ENCODE measurements at places on chromosomes 6 and 20.

GRCh38 chr6:109299776-109300564 lies 82.3 kb downstream of the CD164 start:
- DNase-seq = no peak

DNA sequence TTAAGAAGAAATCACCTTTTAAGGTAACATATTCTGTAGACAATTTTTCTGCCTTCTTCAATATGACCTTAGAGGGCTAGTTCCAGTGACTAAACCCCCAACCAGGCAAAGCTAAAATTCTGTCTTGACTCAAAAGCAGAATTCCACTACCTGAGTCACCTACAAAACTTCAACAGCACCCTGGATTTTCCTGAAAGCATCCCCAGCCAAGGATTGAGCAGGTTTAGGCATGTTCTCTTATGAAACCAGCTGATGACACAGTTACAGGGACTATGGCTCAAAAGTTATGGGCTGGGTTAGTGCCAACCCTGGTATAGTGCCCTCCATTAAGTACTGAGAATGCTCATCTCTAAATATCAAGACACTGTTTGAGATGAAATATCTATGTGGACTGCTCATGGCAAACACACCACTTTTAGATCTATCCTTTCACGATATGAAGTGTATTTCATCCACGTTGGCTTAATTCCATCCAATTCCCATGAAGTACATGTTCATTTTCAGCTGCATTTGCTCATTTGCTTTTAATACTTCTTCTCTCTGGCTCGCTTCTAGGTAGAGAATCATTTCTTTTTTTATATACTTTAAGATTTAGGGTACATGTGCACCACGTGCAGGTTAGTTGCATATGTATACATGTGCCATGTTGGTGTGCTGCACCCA lies 53.6 kb upstream of the TNFAIP3 start:
- no peak for DNase-seq

DNA sequence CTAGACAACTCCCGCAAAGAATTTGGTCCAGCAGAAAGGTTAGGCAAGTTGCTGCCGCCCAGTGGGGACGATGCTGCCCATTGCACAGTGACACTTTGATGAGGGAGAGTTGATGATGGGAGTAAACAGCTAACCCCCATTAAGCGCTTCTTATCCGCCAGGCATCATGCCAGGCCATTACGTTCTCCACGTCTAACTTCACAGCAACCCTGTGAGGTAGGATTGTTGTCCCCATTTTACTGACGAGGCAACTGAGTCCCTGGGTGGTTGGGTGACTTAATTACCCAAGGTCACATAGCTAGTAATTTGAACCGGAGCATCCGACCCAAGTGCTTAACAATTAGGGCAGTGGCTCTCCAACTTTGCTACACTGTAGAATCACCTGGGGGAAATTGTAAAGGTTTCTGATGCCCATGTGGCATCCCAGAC lies 738 bp downstream of the RALGAPB start:
- DNase-seq = no peak

DNA sequence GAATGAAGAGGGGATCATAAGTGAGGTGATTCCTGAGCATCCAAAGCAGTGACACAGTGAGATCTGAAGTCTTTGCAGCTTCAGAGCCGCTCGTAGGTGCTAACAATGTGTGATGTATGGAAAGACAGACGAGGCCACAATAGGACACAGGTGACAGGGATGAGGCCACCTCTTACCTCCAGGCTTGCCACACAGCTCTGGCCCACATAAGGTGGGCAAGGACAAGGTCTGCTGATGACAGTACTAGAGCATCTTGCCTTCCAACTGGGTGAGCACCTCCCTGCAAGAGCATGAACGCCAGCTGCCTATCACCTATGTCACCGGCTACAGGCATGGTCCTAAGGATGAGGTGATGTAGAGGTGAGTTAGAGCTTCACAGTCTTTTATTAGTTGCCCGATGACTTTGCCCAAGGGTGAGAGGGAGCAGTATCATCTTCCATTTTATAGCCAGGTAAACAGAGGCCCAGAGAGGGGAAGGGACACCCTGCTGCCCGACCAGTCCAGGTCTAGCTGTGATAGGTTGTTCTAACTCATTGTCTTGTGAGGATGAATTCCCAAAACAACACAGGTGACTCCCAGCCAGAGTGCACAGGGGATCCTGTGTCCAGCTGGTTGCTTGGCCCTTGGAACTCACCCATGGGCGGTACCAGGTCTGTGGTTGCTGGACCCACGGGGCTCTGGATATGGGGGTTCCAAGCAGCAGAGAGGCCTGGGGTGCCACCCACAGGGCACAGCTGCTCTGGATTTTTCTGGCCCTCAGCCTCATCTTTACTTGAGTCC lies 6.2 kb upstream of the TGM6 start:
- DNase-seq = no peak

GRCh38 chr6:14100138-14100537 lies 17.4 kb upstream of the CD83 start:
- DNase-seq = no peak

GRCh38 chr6:48613231-48613949 lies 502.4 kb upstream of the PTCHD4 start:
- DNase-seq = no peak

- DNase-seq = no peak
Observed at GRCh38 chr6:144820270-144820669, 535.1 kb downstream of the UTRN start.

DNA sequence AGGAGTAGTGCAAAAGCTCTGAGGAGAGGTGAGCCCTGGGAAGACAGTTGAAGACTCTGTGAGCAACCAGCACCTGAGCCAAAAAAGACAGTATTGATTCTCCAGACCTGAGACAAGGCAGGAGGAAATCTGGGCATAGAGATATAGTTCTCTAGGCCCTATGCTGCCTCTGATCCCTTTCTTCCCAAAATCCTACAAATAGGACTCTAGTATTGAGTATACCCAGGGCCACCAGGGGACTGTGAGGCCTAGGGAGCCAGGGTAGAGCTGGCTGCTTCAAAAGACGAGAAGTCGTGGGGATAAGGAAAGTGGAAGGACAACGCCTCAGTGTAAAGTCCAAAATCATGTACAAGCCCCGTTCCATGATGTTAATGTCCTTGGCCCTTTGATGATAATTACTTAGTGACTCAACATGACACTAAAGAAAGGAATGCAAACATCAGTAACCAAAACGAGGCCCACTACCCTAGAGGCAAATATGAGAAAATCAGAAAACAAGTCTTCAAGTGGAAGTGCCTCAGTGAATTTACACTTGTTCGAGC lies 197.3 kb upstream of the PROKR2 start:
- DNase-seq = no peak

GRCh38 chr6:12595161-12595811 lies 121.3 kb upstream of the PHACTR1 start:
- DNase-seq = no peak

GRCh38 chr20:46823271-46823751 lies 71.3 kb upstream of the EYA2 start:
- DNase-seq = no peak

GRCh38 chr20:9867196-9867980 lies 28.5 kb upstream of the PAK5 start:
- no peak for DNase-seq

- no peak for DNase-seq
Observed at GRCh38 chr6:161038229-161039031, 46.9 kb downstream of the MAP3K4 start.

DNA sequence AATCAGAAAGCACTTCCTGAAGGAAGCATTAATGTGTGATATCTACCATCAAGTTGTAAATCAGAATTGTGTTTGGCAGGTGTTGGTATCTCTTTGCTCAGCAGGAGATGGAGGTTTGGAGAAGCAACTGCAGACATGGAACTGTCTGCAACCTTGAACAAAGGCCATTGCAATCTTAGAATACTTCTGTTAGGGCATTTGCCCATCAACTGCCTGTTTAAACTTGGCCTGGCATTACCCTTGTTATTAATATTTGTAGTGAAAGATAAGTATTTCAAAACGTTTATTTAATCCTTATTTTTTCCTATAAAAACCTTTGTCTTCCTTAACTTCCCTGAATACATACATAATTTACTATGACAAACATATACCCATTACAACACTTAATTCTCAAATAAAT lies 14.1 kb downstream of the GSTA5 start:
- DNase-seq = no peak

- DNase-seq = no peak
Observed at GRCh38 chr20:61951695-61952533, 113.8 kb downstream of the TAF4 start.

DNA sequence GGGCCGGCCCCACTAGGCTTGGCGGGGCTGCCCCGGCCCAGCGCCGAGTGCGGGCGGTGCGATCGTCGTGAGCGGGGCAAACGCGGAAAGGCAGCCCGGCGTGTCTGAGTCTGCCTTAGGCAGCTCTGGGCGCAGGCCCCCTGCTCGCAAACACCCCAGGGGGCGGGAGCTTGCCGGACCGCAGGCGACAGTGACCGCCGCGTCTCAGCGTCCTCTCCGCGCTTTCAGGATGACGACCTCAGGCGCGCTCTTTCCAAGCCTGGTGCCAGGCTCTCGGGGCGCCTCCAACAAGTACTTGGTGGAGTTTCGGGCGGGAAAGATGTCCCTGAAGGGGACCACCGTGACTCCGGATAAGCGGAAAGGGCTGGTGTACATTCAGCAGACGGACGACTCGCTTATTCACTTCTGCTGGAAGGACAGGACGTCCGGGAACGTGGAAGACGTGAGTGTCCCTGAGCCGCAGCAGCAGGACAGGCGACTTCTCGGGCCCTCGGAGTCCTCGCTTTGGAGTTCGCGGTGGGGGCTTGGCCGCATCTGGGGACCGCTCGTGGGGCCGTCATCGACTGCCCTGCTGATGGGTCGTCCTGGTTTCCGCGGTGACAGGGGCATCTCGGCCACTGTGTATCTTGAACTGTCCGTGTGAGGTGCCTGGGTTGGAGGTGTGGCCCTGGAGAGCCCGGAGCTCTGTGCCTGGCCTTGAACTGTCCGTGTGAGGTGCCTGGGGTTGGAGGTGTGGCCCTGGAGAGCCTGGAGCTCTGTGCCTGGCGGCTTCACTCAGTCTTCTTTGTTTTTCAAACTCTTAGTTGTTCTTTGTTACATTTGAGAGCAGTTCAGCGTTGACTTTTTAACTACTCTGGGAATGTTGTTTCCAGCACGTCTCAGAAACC lies 786 bp downstream of the ADRM1 start:
- DNase-seq = no peak

DNA sequence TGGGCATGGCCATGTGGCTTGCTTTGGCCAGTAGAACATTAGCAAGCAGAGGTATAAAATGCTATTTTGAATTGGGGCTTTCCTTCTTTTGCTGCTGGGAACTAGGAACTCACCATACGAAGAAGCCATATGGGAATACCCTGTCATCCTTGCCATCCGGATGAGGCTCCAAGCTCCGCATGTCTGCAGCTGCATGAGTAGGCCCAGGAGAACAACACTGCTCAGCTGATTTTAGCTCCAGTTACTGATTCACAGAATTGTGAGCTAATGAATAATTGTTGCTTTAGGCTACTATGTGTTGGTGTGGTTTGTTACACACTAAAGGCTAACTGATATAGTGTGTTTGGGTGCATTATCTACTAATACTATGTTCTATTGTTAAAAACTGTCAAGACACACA lies 2.7 kb upstream of the PLCB4 start:
- DNase-seq = no peak

GRCh38 chr6:132246632-132247270 lies 154.5 kb downstream of the MOXD1 start:
- no peak for DNase-seq

- DNase-seq = no peak
Observed at GRCh38 chr20:46614503-46614902, 36.8 kb downstream of the SLC13A3 start.

DNA sequence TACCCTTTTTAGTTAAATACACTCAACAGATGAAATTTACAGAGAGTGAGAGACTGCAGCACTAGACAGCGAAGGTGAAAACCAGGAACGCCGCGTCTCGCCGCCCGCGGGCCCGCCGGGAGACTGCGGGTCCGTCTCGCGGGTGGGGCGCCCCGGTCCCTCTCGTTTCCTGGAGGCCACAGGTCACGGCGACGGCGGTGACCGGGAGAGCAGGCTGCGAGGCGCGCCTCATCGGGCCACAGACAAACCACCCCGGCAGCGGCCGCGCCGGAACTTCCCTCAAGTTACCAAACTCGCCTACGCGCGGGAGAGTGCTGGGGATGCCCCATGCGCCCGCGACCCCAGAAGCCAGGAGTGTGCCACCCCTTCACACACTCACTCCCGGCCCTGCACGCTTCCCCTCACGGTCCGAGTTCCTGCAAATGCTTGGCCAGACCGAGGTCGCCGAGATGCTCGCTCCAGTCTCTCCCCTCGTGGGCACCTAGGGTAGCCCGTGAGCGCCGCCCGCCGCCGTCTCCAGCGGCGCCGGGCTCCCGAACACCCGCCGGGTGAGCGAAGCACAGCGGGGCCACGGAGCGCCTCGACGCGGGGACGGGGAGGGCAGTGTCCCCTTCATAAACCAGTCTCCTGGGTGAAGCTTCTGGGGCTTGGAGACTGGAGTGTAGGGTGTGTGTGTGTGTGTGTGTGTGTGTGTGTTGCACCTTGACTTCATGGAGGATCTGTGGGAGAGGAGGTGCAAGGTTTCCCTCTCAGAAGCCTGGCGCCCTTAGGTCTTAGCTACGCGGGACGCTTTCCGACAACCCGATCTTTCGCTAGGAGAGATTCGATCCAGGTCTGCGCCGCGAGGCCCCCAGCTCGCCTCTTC lies 1.4 kb downstream of the BACH2 start:
- DNase-seq = peak; percentile 50

DNA sequence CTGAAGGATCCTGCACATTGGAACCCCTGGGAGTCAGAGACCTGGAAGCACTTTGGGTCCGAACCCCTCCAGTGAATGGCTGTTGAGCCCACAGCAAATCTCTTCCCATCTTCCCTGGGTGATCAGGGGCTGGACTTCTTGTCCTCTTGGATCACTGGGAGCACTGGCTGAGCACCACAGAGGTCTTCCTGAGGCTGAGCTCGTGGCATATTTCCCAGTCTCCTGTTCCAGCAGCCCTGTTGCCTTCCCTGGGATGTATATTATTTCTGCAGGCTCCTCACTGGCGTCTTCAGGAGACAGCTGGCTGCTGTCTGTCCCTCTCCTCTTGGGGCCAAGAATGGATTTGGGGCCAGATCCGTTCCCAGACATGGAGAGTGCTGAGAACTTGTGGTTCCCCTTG lies 43.4 kb downstream of the PTK7 start:
- no peak for DNase-seq

DNA sequence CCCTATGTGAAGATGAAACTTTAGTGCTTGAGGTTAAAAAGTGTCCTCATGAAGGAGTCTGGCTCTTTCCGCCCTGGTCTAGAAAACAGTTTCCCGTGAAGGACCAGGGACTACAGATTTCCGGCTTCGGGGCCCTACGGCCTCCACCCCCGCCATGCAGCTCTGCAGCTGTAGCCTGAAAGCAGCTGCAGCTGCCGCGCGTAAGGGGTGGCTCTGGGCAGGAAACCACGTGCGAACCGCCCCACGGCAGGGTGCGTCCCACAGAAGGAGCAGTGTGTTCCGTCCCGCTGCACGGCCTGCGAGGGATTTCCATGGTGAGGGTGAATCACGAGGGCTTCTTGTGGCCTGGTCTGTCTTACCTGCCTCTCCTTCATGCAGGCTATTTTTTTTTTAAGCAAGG lies 117.0 kb downstream of the ERMARD start:
- peak; percentile 6 for DNase-seq

Measured in effector memory CD4-positive, alpha-beta T cell (primary cell).